CD4-positive, CD25-positive, alpha-beta regulatory T cell (primary cell): ENCODE measurements at places on chromosomes 7 and 10. TPM values are rescaled to one million over a fixed set of nuclear protein-coding genes. Genes with fewer than 3 reads are reported as not detected.

The SLC26A3 gene
- not detected for total RNA-seq

The NEUROG3 gene
- not detected for total RNA-seq

The CH25H gene
- 1.6 TPM for total RNA-seq

DNA sequence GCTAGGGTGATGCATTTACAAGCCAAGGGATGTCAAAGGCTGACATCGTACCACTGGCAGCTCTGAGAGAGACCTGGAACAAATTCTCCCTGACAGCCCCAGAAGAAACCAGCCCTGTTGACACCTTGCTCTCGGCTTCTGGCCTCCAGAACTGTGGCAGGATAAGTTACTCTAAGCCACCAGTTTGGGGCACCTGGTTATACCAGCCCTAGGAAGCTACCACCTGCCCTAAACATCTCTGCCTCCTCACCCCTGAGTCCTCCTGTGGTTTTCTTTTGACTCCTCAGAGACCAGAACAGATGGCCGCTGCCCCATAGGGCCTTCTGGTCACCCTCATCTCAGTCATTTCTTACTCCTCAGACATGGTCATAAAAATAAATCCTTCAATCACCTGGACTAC is 107.4 kb downstream of the CPXM2 start:
- H3K4me3 ChIP-seq = no peak overlapping the region
- H3K36me3 ChIP-seq = no peaks in the 10 kb centered on the region
- H3K27me3 ChIP-seq = peaks cover 4% of the 10 kb centered on the region
- DNase-seq = no peak

DNA sequence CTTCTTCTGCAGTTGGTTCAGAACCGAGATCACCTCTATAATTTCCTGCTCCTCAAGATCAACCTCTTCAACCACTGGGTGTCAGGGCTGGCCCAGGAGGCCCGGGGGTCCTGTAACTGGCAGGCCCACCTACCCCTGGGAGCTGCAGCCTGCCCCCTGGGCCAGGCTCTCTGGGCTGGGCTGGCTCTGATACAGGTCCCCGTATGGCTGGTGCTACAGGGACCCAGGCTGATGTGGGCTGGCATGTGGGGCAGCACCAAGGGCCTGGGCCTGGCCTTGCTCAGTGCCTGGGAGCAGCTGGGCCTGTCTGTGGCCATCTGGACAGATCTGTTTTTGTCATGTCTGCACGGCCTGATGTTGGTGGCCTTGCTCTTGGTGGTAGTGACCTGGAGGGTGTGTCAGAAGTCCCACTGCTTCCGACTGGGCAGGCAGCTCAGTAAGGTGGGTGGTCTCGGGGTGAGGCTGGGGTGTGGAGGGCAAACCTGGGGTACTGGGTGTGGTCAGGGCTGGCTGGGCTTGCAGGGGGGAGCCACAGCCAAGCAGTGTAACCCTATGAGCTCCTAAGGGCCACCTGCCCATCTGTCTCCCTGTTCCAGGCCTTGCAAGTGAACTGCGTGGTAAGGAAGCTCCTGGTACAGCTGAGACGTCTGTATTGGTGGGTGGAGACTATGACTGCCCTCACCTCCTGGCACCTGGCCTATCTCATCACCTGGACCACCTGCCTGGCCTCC is 4.2 kb downstream of the TMEM270 start:
- H3K27me3 ChIP-seq = no peaks in the 10 kb centered on the region
- no peaks in the 10 kb centered on the region for H3K36me3 ChIP-seq
- H3K27ac ChIP-seq = no peak overlapping the region
- H3K4me3 ChIP-seq = no peak overlapping the region
- DNase-seq = no peak
- H3K4me1 ChIP-seq = no peaks in the 10 kb centered on the region
